ENCODE measurements at places on chromosomes 11 and 22.

DNA sequence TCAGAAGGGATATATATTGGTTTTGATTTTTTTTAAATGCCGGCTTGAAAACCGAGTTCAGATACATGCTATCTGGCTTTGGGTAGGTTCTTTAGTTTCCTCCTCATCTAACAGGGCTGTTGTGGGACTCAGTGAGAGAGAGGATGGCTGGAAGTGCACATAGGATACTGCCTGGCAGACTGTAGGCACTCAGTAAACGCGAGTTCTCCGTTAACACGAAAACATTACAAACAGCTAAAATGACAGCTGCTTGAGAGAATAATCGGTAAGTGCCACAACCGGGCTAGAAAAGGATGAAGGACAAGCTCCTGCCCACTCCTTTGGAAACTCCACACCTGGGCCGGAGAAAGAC lies 369 bp downstream of the XRRA1 start:
- DNase-seq, result no peak

GRCh38 chr11:304061-304506 lies 3.5 kb upstream of the IFITM2 start:
- no peak for DNase-seq

GRCh38 chr11:10640308-10640707 lies 53.2 kb downstream of the IRAG1 start:
- DNase-seq, result no peak

- DNase-seq, result no peak
These were observed 30.5 kb upstream of the GNB1L start for GRCh38 chr22:19884954-19885751.

DNA sequence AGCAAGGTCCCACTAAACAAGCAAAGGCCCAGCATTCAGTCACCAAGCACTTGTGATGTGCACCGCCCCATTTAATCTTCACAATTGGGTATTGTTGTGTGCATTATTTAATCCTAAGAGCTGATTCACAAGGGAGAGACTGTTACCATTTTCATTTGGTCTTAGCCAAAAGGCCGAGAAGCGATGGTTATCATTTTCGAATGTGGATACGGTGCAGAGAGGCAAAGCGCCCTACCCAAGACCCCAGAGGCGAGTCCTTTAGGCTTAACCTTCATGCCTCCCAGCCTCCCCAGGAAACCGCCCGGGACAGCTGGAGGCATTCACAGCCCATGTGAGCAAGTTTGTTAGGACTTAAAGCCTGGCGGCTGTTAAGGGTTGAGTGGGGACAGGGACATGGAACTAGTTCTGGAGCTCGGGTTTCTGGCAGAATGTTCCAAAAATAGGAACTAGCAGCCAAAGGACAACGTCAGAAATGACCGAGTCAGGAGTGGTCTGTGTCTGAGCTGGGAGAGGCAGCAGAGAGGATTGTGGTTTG lies 13.0 kb upstream of the UPK3A start:
- no peak for DNase-seq

- no peak for DNase-seq
These were observed 239.0 kb upstream of the CCDC179 start for GRCh38 chr11:23099256-23099655.

DNA sequence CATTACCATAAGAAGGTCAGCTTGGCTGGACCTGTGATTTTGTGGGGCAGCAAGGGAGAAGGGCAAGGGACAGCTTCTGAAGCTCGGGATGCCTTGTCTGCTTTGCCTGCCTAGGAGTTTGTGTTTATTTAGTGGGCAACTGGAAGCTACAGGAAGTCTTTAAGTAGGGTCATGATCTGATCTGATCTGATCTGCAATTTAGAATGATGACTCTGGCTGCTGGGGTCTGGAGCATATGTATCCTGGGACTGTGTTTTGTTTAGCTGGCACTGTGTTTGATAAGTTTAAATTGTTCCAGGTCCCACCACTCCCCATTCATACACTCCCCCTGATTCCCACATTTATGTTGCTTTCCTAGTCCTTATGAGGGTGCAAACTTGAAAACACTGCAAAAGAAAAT lies 47.7 kb upstream of the HTATIP2 start:
- no peak for DNase-seq

DNA sequence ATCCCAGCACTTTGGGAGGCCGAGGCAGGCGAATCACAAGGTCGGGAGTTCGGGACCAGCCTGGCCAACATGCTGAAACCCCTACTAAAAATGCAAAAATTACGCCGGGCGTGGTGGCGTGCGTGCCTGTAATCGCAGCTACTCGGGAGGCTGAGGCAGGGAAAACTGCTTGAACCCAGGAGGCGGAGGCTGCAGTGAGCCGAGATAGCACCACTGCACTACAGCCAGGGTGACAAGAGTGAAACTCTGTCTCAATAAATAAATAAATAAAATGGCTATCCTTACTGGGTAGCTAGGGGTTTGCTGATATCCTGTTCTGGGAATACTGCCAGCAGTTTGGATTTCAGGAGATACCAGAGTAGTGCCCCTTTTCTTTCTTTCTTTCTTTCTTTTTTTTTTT lies 2.4 kb upstream of the RBM14 start:
- DNase-seq, result no peak

GRCh38 chr11:6626971-6627761 lies 7.9 kb upstream of the TPP1 start:
- DNase-seq, result no peak

- DNase-seq, result no peak
These were observed 385.6 kb downstream of the DCDC1 start for GRCh38 chr11:30983776-30984441.

DNA sequence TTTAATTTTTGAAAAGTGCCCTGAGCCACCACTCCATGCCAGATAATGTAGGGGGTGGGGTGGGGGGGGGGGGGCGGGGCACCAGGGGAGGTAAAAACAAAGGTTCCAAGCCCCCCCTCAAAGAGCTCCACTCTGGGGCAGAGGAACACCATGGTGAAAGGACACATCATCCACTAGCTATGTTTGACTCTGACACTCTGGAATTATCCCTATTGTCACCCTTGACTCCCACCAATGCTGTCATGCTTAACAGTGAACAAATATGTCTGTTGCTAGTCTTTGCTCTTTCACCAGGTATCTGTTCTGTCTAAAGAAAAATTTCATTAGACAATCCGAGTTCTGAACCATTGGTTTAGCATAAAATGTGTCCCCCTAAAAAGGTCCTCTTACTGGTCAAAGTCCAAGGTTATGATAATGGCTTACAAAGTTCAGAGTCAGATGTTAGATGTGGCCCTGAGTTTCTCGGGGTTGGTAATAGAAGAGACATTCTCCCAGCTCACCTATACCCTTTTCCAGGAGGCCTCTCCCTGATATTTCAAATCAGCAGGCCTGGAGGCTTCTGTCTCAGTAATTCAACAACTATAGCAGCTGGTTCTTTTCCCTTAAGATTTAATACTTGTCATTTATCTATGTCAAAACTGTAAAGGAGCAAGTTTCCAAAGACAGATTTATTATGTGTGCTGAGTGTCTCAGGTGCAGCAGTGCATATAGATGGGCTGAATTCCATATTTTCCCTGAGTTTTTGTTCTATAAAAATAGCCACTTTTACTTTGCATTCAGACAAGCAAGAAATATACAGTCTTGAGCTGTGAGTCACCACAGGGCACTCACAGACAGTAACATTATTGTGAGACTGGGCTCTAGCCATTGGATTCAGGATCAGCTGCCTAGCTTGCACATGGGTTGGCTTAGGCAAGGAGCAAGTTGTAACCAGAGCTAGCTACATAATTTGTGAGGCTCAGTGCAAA lies 174.1 kb downstream of the CSNK2A3 start:
- DNase-seq, result no peak

GRCh38 chr22:46848197-46848596 lies 85.7 kb downstream of the TBC1D22A start:
- DNase-seq, result no peak

Data from cortex of kidney (tissue), 1 donor.